ENCODE measurements at places on chromosomes 5 and 9.

DNA sequence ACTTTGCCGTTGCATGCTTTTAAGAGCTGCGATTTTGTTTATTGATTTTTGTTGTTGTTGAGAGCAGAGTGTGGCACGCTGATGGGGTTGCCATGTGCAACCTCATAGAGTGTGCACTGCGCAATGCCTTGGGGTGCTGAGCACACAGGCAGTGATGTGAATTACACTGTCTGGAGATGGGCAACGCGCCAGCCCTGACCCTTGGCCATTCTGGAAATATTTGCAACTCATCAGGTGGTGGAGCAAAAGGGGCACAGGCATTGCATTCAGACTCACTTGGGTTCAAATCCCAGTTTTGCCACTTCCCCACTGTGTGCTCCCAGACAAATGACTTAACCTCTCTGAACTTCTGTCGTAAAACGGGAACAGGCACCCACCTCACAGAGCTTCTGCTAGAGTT, 25.6 kb downstream of the DUSP1 start:
- DNase-seq = no peak

DNA sequence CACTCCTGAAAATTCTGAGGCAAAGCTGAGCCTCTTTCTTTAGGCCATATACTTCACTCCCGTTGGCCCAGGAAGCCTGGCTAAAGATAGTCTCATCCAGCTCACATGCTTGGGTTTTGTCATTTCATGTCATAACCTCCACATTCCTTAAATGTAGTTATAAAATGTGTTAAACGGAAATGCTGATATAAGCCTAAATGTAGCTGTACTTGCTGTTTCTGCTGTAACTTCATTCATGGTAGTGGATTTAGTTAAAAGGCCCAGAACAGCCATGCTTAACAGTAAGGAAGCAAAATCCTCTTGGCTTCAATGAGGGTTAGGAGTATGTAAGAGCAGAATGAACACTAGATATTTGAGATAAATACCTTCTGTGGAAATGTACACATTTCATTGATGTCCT, 135.8 kb upstream of the TMEM161B start:
- DNase-seq = no peak

GRCh38 chr5:133933670-133934295, 34.6 kb downstream of the C5orf15 start:
- no peak for DNase-seq

DNA sequence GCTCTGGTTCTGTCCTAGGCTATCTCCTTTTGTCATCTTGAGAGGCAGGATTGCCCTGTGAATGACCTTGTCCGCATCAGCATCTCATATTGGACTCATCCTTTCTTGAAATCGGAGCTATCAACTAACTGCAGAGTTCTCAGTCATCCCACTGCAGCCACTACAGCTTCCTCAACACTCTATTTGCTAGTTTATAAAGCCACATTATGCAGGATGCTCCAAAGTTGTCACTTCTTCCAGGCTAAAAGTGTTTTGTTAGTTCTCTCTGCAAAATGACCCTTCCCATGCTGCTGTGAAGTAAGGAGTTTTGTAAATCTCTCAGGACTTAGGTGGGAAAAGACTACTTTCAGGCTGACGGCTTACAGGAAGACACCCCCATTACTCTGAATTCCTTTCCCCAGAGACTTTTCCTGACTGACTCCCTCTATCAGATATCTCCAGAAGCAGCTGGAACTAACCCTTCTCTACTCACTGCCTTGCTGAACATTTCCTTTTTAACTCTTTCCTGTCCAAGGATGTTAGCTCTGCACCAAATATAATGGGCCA, 257.6 kb downstream of the NFIB start:
- DNase-seq = no peak

GRCh38 chr9:137666955-137667670, 48.3 kb downstream of the EHMT1 start:
- DNase-seq = no peak

GRCh38 chr5:74382987-74383593, 257.4 kb downstream of the ENC1 start:
- no peak for DNase-seq

- no peak for DNase-seq
Measured at GRCh38 chr5:140806834-140807775, at the start of gene PCDHA4. PCDHA4 (plus strand) TSS chr5:140807068.
